ENCODE measurements at places on chromosomes 7 and 10. TPM values are rescaled to one million over a fixed set of nuclear protein-coding genes. Genes with fewer than 3 reads are reported as not detected.

The SORBS1 gene
- 1.9 TPM for total RNA-seq

The NOM1 gene
- total RNA-seq, result 9.3 TPM

The TECPR1 gene
- total RNA-seq, result 12.7 TPM

The PTN gene
- total RNA-seq, result 20.6 TPM

The HNRNPA2B1 gene
- 212 TPM for total RNA-seq

The OR2A7 gene
- 0.24 TPM for total RNA-seq

The TSPAN15 gene
- total RNA-seq, result 9.7 TPM

The ELN gene
- total RNA-seq, result 5.2 TPM

Data from thymus (tissue), 14 donors.